ENCODE measurements at places on chromosomes 6 and 20.

DNA sequence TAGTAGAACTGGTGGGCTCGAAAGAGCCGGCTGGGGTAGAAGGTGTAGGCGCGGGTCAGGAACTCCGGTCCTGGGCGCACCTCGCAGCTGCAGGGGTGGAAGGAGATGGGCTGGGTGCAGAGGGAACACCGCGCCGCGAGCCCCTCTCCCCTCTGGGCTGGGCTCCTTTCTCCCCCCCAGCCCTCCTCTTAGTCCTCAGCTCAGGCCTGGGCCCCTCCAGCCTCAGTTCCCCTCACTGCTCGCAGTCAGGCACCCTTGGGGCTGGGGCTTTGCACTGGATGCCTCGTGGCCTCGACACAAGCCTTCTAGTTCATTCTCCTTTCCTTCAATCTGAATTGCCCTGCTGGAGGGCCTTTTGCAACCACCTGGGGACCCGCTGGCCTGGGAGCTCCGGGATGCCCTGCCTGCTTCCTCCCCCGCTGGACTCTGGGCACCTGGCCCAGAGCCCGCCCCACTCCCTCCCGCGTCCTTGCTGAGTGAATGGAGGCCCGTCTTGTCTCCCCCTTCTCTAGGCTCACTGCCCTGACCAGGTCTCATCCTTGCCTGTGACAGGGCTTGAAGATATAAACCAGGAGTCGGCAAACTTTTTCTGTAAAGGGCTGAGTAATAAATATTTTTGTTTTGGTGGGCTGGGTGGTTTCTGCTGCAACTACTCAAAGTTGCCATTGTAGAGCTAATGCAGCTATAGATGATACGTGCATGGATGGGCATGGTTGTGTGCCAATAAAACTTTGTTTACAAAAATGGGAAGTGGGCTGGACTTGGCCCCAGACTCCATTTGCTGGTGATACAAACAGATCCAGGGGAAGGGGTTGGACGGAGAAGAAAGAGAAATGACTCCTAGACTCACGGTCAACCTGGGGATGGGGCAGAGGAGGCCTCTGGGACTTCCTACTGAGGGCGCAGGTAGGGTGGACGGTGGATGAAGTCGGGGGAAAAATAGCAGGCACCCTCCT, 47.3 kb downstream of the APCDD1L start:
- no peak for DNase-seq

GRCh38 chr20:34852298-34852697, 20.4 kb downstream of the GGT7 start:
- no peak for DNase-seq

- DNase-seq = no peak
Observed at GRCh38 chr6:4346659-4347333, 211.4 kb upstream of the ECI2 start.

- no peak for DNase-seq
Observed at GRCh38 chr6:56437171-56437900, 190.0 kb upstream of the COL21A1 start.

All from activated T-cell treated with anti-CD3 and anti-CD28 coated beads for 1 hour (primary cell).